ENCODE measurements at places on chromosomes 13 and 19. TPM values are rescaled to one million over a fixed set of nuclear protein-coding genes. Genes with fewer than 3 reads are reported as not detected.

The DACH1 gene
- 10.4 TPM for total RNA-seq

DNA sequence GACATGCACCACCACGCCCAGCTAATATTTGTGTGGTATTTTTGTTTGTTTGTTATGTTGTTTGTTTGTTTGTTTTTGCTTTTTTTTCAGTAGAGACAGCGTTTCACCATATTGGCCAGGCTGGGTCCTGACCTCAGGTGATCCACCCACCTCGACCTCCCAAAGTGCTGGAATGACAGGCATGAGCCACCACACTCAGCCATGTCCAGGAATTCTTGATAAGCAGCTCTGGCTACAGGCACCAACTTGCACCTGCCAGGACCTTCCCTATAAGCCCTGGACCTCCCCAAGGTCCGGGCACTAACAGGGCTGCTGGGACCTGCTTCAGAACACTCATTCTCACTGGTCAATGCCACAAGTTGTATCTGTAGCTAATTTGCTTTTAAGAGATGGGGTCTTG lies 48.7 kb downstream of the TINCR start:
- DNase-seq: no peak

DNA sequence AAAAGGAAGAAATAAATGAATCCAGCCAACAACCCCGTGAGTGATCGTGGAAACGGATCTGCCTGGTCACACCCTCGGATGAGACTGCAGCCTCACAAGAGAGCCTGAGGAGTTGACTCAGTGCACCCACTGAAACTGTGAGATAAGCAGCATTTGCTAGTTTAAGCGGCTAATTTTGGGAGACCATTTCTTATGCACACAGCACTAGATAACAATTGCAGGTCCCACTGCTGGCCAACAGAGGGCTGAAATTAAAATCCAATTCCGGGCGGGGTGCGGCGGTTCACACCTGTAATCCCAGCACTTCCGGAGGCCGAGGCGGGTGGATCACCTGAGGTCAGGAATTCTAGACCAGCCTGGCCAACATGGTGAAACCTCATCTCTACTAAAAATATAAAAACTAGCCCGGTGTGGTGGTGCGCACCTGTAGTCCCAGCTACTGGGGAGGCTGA lies 3.6 kb downstream of the UQCR11 start:
- DNase-seq: no peak

DNA sequence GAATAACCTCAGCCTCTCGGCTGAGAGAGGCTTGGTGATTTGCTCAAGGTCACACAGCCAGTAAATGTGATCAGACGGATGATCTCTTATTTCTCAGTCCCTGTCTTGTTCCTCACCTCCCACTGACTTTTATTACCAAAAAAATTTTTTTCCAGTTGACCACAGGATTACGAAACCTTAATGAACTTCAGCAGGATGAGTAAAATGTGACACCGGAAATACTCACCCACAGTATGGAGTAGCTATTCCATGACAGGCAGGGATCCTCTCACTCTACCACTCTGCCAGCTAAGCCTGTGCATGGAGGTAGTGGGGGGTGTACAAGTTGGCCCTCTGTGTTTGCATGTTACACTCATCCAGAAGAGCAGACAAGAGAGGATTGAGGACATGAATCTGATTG lies 916.4 kb downstream of the UQCRFS1 start:
- no peak for DNase-seq

GRCh38 chr19:37979547-37980082 lies 72.6 kb downstream of the SIPA1L3 start:
- peak; percentile 42 for DNase-seq

DNA sequence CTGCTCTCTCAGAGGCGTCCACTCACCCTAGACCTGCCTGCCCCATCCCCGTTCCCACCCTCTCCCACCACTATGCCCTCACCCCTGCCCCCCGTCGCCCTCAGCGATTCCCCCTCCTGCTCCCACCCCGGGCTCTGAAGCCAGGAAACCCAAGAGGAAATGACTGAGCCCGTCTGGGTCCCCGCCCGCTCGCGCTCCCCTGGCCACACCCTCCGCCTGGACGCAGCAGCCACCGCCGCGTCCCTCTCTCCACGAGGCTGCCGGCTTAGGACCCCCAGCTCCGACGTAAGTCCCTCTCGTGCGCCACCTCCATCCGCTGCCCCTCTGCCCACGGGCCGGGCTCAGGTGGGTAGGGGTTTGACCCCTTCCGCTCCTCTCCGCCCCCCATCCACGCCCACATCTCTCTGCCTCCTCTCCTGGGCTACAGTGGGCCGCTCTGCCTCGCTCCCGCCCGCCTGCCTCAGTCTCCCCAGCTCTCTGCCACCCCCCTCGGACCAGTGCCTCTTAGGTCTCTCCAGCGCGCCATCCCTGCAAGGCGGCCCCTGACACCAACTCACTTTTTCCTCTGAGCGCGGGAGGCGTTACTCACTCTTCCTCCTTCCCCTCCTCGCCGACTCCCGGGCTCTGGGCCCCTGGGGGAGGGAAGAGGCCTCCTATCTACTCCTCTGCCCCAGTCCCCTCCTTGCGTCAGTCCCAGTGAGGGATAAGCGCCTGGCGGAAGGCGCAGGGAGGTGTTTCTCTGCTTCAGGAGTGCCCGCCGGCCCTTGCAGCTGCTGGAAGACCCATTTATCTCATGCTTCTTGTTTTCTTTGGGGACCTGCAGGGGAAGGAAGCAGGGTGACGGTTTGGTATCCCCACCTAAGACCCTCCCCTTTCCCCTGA lies at the start of gene FXYD5:
Gene FXYD5, plus strand, starts transcription at position 211 of the 882 bp plus-strand sequence. CDS start 816 bp downstream, outside the sequence.
- DNase-seq: peak; percentile 61

- DNase-seq: no peak
Observed at GRCh38 chr13:107586216-107586615, 629.1 kb downstream of the LIG4 start.

DNA sequence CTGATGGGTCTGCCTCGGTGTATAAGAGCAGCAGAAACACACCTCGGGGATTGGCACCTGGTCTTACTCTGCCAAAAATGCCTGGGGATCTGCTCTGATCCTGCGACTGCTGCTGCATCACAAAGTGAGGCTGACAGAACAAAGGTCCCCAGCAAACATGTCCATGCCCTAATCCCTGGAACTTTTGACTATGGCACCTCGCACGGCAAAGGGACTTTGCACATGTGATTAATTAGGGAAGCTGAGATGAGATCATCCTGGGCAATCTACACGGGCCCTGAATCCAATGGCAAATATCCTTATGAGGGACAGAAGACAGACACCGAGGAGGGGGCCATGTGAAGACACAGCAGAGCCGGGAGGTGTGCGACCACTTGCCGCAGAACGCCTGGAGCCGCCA lies 8.5 kb downstream of the GGACT start:
- DNase-seq: no peak

GRCh38 chr13:32914686-32915085 lies 101.5 kb upstream of the KL start:
- no peak for DNase-seq

DNA sequence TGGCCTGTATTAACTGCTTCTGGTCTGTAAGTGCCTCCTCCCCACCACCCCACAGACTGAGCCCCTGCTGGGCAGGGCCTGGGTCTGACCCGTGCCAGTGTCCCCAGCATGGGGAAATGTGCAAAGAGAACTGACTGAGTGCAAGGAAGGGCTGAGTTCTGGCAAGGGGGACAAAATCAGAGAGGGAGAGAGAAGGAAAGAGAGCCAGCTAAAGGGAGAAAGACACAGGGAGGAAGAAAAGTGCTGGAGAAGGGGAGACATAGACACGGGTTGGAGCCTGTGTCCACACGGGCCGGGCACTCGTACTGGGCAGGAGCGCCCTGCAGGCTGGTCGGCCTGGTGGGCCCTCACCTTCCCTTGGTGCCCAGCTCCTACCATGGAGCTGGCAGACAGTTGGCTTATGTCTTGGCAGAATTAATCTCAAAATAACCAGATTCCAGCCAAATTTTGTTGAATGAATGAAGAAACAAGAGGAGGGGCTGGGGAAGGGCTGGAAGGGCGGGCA lies 1.2 kb downstream of the NKG7 start:
- no peak for DNase-seq
